ENCODE measurements at places on chromosomes 12 and 14. TPM values are rescaled to one million over a fixed set of nuclear protein-coding genes. Genes with fewer than 3 reads are reported as not detected.

RNASE9 gene
- not detected for total RNA-seq

RNASE12 gene
- total RNA-seq, result not detected

TAS2R19 gene
- not detected for total RNA-seq

HPD gene
- 13.4 TPM for total RNA-seq

ERP27 gene
- not detected for total RNA-seq

TAS2R43 gene
- total RNA-seq, result not detected

ART4 gene
- total RNA-seq, result not detected

SRSF5 gene
- 33.9 TPM for total RNA-seq

CD4 gene
- total RNA-seq, result not detected

LRRK2 gene
- total RNA-seq, result 2.5 TPM

ETFBKMT gene
- 0.81 TPM for total RNA-seq

TEX52 gene
- total RNA-seq, result not detected

DNA sequence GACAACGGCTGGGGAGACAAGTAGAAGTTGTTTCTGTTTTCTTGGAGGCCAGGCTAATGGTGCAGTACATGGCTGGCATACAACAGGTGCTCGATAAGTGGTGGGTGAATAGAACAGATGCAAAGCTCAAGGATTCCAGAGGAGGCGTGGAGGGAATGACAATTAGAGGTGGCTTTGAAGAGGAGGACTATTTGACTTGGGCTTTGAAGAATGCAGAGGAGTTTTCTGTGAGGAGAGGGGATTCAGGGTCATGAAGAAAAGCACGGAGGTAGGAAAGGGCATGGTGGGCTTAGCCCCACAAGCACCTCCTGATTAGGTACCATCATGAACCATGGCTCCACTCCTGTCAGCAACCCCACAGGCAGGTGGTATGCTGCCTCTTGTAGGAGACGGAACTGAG lies 142.3 kb downstream of the RBM19 start:
- DNase-seq, result no peak

DNA sequence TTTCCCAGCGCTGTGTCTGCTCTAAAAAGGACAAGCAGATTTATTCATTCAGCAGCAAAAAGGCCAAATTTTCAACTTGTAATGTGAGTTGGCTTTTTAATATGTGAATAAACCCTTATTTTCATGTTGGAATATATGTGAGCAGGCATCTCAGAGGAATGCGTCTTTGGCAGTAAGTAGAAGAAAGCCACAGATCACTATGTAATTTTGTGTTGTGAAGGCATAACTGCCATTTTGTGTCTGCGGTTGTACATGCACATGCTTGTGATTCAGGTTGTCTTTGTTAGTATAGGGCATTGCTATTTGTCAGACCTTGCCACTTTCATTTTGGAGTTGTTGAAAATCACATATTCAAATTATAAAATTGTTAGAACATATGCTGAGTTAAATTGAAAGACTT lies 398.8 kb upstream of the RGS6 start:
- no peak for DNase-seq

DNA sequence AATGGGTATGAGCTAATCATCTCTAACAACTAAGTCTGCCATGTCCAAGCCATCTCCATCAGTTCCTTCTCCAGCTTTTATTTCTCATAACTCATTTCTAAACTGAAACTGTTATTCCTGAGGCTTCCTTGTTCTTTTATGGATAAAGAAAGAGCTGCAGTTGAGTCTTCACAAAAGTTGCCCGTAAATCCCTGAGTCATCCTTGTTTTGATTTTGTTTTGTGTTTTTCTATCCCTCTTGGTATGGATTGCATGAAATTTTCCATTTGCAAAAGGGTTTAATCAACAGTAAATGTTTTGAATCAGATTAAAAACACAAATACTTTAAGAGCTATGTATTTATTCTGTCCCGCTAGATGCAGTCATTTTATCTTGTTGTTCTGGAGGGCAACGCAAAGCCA lies 290.6 kb downstream of the EGLN3 start:
- DNase-seq, result no peak

GRCh38 chr14:47959740-47960139 lies 284.3 kb upstream of the MDGA2 start:
- no peak for DNase-seq

- no peak for DNase-seq
Observed at GRCh38 chr12:67394550-67394949, 125.4 kb downstream of the CAND1 start.

GRCh38 chr12:42923583-42923982 lies 334.0 kb upstream of the PRICKLE1 start:
- no peak for DNase-seq

DNA sequence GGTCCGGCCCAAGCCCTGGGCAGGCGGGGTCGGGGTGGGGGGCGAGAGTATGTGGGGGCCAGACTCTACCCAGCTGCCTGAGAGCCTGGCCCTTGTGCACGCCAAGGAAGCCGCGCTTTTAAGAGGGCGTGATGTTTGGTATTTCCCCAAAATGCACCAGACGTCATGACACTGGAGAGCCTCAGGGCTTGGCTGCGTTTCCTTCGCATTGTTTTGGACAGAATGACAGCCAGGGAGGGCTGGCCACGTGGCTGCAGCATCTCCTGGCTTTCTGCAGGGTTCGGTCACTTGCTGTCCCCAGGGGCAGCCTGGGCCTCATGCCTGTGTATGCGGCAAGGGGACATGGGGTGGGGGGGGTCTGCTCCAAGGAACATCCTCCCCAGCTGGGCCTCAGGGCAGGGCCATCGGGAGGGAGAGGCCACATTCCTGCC lies 16.1 kb upstream of the NUDT14 start:
- no peak for DNase-seq

- peak; percentile 76 for DNase-seq
Observed at GRCh38 chr12:6266971-6267721, 43.3 kb upstream of the PLEKHG6 start.

DNA sequence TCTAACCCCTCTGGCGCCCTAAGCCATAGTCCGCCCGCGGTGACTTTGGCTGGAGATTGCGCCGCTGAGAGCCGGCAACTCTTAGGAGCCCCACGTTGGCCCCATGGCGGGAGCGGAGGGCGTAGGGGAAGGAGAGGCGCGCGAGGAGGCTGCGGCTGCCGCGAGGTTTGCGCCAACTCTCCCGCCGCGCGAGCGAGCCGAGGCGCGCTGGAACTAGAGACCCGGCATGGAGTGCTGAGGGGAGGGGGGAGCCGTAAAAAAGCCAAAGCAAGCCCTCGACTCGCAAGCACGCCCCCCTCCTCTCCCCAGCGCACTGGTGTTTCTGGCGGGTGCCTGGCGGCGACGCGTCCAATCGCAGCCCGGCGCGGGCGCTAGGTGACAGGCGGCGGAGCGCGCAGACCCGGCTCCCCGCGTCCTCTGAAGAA lies at the start of gene SYT10:
SYT10 (minus strand) TSS at position 233 of the 425 bp plus-strand sequence. CDS start 297 bp downstream, outside the sequence.
- DNase-seq, result no peak

DNA sequence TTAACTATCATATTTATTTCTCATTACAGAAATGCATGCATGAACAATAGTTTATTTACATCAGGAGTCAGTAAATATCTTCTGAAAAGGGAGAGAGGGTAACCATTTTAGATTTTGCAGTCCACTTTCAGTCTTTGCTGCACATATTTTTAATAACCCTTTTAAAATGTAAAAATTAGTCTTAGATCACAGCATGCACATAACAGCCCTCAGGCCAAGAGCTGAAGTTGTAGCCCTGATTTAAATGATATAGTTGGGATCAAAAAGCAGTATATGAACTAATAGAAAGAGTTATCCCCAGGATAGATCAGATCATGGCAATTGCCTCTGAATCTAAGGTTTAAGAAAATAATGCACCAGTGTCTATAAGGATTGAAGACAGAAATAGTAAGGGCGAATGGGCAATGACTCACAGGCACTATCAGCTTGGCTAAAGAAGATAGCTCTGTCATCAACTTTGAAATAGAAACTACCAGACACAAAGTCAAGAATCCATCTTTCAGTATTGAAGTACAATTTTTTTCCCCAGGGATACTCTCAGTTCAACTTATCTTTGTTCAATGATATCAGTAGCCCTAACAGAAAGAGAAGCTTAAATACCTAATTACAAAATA lies 13.1 kb upstream of the CLEC7A start:
- no peak for DNase-seq

DNA sequence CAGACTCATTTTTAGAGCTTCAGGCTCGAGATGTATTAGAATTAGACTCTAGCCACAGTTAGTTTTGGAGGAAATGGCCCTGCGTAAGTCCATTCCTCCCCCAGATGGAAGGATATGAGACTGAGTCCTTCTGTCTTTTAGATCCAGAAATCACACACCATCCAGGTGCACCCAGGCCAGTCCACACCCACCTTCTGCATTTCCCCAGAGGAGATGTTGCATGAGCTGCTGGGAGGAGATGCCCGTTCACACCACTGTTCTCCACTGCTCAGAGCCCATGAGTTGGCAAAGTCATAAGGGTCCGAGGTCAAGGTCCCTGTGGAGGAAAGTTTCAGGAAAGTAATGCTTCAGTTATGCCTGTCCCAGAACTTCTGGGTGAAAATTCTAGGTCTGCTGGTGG lies 29.2 kb downstream of the VWF start:
- no peak for DNase-seq

GRCh38 chr14:21911877-21912276 lies 238.3 kb upstream of the OR4E1 start:
- no peak for DNase-seq

DNA sequence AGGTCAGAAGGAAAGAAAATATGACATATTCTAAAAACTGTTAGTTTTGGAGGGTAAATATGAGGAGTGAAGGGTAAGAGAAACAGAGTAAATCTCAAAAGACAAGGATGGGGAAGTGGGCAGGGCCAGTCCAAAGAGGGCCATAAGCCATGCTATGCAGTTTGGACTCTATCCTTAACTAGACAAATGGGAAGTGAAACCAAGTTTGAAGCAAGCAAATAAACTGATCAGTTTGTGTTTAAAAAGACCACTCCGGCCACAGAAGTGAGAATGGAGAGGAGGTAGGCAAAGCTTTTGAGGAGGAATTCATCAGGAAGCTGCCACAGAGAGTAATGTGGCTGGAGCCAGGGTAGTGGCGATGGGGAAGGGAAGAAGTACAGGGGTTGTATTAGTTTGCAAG lies 37.5 kb upstream of the DAAM1 start:
- no peak for DNase-seq

- DNase-seq, result no peak
Observed at GRCh38 chr14:69321601-69322330, 61.8 kb downstream of the GALNT16 start.

- DNase-seq, result no peak
Observed at GRCh38 chr14:24971255-24971654, 78.7 kb downstream of the STXBP6 start.

GRCh38 chr12:120932058-120932457 lies 27.9 kb upstream of the SPPL3 start:
- no peak for DNase-seq

- no peak for DNase-seq
Observed at GRCh38 chr12:47407463-47408129, 298.2 kb downstream of the RPAP3 start.

DNA sequence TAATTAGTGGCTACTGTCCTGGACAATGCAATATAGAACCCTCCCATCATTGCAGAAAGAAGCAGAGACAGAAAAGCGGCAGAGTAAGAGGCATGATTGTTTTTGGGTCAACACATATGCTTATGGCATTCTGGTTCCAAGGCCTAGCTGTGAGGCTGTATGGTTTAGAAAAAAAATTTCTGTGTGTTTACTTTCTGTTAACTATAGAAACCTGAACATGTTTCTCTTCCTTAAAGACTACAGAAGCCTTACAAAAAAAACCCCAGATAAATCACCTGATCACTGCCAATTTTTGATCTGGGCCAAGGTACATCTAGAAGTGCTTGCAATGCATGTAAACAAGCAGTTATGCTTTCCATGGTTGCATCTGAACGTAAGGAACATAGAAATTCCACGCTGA lies 100.0 kb upstream of the HECTD1 start:
- DNase-seq, result no peak

DNA sequence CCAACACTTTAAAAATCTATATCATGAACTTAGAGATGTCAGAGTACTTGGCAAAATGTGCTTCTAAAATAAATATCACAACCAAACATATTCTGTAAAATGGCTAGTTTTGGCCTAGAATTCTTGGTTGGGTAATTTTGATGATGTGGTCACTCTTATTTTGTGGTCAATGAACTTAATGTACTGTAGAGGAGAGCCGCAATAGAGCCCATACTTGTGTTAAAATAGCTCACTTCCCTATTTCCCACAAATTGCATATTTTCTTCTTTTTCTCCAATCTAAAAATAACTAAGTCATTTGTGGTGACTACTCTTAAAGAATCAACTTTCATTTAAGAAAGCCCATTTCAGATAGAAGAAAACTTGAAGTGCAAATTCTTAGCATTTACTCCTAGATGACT lies 619.4 kb downstream of the CCER1 start:
- DNase-seq, result peak; percentile 18

- no peak for DNase-seq
Observed at GRCh38 chr12:95463050-95463449, 10.9 kb upstream of the METAP2 start.

- no peak for DNase-seq
Observed at GRCh38 chr12:837548-837947, 85.2 kb downstream of the WNK1 start.

GRCh38 chr14:23306412-23307145 lies at the start of gene BCL2L2:
TSS of gene BCL2L2 (plus strand) at chr14:23306833. CDS start at chr14:23307768, 935 bp downstream.
- DNase-seq, result peak; percentile 87

DNA sequence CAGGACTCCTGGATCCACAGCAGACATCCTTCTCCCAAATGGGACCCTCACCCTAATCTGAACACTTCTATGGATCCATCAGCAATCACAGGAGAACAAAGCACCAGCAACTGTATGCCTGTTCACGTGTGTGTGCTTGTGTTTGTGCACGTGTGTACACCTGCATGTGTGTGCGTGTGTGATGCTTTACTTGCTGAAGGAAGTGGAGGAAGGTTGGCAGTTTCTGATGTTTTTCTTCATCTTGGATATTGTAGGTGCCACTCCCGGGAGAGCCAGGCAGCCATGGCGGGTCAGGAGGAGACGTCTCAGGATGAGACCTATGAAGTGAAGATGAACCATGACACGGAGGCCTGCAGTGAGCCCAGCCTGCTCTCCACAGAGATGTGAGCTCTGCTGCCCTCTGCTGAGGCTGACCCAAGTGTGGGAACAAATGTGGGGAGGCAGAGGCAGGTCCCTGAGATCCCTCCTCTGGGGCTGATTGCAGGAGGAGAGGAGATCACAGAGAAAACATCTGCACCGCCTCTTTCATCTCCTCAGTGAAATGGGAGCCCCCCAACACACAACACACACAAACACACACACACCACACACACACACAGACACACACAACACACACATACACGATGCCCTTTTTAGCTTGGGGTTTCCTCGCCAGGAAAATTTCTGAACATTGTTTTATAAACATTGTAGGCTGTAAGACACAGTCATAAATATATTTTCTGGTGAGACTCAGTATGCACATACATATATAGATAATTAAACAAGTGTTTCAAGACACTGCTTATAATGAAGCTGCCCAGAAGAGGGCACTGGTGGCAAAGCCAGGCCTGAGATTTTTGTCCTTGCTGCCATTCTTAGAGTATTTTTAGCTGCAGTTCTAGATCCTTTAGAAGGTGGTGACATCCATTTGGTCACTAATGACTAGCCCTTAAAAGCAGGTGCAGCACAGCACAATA lies 112.2 kb upstream of the FKBP4 start:
- DNase-seq, result peak; percentile 72

DNA sequence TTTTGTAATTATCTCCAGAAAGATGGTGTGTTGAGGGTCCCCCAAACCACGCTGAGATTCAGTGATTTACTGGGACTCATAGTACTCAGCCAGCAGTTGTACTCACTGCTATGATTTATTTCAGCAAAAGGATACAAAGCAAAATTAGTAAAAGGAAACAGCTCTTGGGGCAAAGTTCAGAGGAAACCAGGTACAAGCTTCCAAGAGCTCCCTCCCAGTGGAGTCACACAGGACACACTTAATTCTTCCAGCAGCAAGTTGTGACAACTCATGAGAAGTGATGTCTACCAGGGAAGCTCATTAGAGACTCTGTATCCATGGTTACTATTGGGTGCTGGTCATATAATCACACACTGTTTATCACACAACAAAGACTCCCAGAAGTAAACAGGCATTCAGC lies 38.7 kb downstream of the TTC8 start:
- no peak for DNase-seq
